Sigmoid colon (tissue), 7 donors: ENCODE measurements at places on chromosomes 11 and 22. TPM values are rescaled to one million over a fixed set of nuclear protein-coding genes. Genes with fewer than 3 reads are reported as not detected.

- DNase-seq, result no peak
Measured at GRCh38 chr11:31237819-31238760, 131.4 kb downstream of the DCDC1 start.

- no peak for DNase-seq
Measured at GRCh38 chr22:22968366-22968765, 80.8 kb downstream of the IGLL5 start.

DNA sequence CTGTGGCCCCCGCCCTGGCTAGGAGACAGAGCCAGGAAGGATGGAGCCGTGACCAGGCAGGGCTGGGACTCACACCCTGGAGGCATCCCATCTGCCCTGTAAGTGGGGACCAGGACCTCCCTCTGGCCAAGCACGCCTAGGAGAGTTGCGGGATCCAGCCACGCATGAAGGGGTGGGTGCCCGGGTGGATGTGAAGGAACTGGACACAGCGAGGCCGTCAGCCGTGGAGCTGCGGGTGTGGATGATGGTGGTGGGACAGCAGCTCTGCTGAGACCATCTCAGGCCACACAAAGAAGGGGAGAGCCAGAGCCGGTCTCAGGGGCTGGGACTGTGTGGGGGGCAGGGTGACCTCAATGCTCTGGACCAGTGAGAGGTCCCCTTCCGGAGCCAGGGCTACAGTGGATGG lies 746.4 kb downstream of the BRD1 start:
- peak; percentile 60 for DNase-seq

Gene PDGFD
- total RNA-seq, result 9.6 TPM

DNA sequence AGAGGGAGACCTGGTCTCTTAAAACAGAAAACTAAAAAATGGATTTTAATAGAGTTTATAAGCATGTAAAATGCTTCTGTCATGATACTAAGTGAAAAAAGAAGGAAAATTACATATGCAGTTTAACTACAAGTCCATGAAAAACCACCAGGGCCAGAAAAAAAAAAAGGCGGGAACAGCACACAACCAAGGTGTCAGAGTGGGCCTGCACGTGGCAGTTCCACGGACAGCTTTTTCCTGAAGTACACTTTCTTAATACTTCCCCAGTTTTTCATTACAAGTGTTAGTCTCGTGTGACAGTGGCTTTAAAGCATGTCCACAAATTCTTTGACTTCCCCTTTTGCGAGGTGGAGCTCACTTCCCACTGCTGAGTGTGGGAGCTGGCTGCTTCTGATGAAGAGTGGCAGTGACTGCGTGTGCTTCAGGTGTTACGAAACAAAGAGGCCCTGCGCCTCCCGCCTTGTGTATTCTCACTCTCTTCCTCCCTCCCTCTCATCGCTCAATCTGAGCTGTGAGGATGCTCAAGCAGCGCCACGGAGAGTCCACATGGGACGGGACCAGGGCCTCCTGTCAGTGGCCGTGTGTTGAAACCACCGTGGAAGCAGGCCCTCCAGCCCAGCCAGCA lies 16.4 kb downstream of the PPM1F start:
- DNase-seq, result no peak

DNA sequence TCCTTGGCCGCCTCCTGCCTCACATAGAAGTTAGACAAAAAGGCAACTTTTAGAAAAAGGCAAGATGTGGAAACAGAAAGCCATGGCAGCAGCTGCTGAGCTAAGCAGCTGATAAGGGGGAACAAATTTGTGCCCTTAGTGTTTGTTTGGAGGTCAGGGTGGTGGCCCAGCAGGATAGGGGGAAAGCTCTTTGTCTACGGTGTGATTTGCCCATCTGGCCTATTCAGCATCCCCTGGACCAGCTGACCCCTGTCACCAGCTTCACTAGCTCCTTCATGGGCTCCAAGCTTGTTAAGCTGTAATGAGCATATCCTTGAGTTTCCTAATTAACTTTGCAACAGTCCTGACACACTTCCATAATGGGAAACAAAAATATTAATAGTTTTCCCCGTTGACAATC lies 5.9 kb upstream of the ME3 start:
- DNase-seq, result no peak

- no peak for DNase-seq
Measured at GRCh38 chr11:96964661-96965060, 574.8 kb downstream of the JRKL start.

Gene FOLR2
- total RNA-seq, result 41.0 TPM

DNA sequence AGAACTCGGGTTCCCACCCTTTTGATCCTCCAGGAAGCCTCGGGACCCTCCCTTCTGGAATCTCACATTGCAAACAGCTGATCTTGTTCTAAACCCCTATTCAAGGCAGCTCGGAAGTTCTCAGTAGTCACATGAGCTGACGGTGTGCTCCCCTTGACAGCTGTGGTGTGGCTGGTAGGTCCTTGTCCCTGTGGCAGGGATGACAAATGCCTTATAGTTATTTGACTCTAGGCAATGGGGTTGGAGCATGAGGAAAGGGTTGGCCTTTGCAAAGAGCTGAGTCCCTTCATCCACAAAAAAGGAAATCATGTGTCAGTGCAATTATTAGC lies 23.6 kb downstream of the EIF4G2 start:
- no peak for DNase-seq

DNA sequence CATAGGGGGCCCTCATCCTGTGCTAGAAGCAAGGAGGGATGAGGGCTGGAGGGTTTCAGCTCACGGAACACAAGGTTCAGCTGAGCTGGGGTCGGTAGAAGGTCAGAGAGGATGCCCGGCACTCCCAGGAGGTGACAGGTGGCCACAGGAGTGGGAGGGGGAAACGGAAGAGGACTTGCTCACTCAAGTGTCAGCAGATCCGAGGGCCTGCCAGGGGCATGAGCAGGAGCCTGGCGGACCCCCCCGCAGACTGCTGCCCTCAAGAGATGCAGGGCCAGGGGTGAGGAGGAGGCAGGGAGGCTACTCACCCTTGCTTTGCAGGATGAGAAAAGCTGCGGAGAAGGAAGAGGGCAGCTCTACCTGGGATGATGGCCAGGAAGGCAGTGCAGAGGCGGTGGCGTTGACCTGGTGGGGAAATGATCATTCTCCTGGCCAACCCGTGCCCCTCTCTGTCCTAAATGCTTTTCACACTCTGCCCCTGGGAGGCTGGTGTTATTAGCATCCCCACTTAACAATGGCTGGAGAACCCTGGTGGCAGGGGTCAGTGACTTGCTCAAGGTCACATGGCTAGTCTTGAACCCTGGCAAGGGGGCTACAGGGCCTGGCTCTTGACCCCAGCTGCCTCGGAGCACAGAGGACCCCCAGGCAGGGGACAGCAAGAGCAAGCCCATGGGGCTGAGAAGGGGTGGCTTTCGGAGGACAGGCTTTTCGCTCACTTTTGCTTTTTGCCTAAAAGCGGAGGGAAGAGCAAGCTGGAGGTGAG lies 30.1 kb upstream of the CSNK1E start:
- DNase-seq, result peak; percentile 55

Gene DNAJB7
- not detected for total RNA-seq

DNA sequence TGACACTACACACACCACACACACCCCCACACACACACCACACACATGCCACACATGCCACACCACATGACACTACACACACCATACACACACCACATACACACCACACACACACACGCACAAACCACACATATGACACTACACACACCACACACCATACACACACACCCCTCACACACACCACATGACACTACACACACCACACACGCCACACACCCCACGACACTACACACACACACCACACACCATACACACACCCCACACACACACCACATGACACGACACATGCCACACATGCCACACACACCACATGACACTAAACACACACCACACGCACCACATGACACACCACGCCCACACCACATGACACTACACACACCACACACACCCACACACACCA lies 101.8 kb upstream of the ASPHD2 start:
- DNase-seq, result no peak

Gene NUP50
- total RNA-seq, result 27.5 TPM

Gene FBLN1
- 123 TPM for total RNA-seq

- DNase-seq, result peak; percentile 96
Measured at GRCh38 chr11:65298655-65299179, 15.9 kb upstream of the CDC42EP2 start.

DNA sequence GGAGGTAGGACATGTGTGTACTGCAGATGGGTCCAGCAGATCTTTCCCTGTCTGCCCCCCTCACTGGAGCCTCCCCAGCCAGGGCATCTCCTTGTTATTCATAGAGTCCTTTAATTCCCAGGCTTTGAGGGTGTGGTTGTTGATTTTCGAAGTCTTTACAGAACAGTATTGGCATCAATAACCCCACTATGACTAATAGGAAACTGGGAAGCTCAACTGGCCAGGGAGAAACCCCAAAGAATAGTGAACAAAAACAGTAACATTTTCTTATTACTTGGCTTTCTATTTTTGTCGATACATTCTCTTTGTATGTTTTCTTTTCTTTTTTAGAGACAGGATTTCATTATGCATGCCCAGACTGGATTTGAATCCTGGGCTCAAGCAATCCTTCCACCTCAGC lies 57.9 kb downstream of the NF2 start:
- DNase-seq, result no peak

- DNase-seq, result no peak
Measured at GRCh38 chr22:50343541-50343935, 411 bp downstream of the PPP6R2 start.

- DNase-seq, result no peak
Measured at GRCh38 chr22:47260551-47260950, 498.1 kb downstream of the TBC1D22A start.

DNA sequence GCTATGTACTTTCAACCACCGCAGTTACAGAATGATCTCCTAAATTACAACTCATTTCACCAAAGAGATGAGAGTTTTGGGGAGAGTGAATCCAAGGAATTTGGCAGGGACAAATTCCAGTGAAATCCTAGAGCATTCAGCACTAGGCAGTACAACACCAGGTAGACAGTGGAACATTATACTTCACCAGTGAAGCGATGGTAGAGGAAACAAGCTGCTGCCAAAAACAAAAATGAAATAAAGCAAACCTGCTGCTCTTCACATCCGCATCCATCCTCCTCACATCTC lies 16.9 kb downstream of the SMCO4 start:
- no peak for DNase-seq

DNA sequence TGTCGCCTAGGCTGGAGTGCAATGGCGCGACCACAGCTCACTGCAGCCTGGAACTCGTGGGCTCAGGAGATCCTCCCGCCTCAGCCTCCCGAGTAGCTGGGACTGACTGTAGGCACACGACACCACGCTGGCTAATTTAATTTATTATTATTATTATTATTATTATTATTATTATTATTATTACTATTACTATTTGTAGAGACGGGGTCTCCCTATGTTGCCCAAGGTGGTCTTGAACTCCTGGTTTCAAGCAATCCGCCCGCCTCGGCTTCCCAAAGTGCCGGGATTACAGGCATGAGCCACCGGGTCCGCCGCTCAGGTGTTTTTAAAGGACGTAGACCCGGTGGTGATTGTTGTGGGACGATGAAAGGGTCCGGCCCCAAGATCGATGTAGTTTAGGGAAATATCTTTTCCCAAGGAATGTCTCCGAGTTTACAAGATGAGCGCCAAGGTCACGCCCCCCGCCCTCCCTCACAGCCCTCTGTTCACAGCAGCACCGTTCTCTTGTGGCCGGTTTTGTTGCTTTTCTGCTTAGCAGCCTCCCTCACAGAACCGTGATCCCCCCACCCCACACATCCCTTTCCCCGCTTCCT lies 728 bp upstream of the POGLUT3 start:
- peak; percentile 63 for DNase-seq

GRCh38 chr11:532527-532985 lies 2.8 kb downstream of the HRAS start:
- no peak for DNase-seq

- no peak for DNase-seq
Measured at GRCh38 chr11:68090706-68091105, 30.5 kb downstream of the CHKA start.

- DNase-seq, result no peak
Measured at GRCh38 chr11:114848027-114848426, 169.7 kb downstream of the NXPE2 start.

Gene ZFTA
- 11.1 TPM for total RNA-seq

- no peak for DNase-seq
Measured at GRCh38 chr22:49662681-49663080, 165.0 kb downstream of the BRD1 start.

Gene LRRN4CL
- 40.4 TPM for total RNA-seq

DNA sequence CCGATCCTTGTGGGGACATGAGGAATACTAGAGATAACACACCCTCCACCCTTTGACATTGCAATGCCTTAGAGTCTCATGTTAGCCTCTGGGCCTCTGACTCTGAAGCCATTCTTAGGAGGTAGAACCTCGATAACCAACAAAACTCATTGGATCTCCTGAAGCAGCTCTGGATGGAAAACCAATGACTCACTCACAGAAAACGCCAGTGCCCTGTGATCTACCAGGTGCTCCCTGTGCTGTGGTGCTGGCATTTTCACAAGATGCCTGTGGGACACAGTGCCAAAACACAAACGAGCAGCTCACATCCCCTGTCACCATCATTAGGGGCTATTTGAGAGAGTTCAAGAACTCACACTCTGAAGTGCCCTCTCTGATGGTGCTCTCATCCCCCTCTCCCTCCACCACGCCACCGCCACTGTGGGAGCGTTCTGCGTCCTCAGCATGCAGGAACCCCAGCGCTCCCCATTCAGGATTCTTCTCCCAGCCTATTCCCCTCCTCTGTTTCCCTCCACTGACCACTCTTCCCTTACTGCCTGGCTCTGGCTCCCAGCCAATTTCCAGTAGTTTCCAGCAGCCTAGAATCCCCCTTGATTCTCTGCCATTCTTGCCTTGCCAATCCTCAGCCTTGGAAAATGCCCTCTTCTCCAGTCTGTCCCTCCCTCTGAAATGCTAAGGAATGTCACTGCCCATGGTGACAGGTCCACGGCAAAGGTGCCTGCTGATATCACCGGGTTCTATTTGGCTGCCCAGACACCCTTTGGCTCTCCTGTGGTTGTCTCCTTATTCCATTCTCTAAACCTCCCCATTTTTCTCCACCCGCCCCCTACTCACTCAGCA lies 4.7 kb upstream of the POLD4 start:
- no peak for DNase-seq

- no peak for DNase-seq
Measured at GRCh38 chr11:93524173-93524536, 19.0 kb downstream of the SMCO4 start.

Gene GRIA4
- total RNA-seq, result 1.9 TPM

Gene PELI3
- total RNA-seq, result 16.9 TPM

Gene DYNC2H1
- total RNA-seq, result 28.1 TPM

DNA sequence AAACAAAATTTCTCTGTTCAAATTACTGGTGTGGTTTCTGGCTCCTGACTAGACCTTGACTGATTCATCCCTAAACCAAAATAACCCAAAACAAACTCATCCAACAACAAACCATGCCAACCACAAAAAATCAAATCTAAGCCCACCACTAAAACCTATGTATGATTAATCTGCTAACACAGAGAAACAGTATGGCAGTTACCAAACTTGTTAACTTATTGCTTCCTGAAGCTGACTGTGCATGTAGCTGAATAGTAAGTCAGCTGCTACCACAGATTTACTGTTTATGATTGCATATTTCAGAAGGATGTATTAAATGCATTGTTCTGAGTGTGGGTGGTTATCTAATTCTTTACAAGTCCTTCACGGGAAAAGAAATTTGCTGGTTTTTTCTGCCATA lies 231.1 kb downstream of the SWAP70 start:
- no peak for DNase-seq
